ENCODE measurements at places on chromosomes 3 and 15.

DNA sequence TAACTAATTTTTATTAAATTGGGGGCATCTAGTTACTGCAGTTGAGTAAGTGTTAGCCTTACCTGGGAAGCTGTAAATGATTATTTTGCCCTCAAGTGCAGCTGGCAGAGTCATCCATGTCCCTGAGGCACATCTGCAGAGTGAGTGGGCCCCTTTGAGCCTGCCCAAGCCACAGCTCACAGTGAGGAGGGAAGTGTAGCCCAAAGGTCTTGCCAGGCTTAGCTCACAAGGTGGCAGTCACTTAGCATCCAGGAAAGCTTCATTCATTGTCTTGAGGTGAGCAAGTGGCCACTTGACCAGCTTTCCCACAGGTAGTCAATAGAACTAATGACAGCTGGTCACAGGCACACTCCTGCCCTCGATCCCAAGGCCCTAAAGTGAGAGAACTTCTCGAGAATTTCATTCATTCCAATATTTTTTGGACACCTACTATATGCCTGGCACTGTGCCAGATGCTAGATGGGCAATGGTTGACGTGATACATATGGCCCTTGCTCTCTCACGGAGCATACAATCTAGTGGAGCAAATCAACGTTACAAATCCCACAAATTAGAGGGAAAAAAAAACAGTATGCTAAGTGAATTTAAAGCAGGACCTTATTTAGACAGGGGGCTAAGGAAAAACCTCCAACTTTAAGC, 163.3 kb upstream of the IL12A start:
- DNase-seq: no peak

DNA sequence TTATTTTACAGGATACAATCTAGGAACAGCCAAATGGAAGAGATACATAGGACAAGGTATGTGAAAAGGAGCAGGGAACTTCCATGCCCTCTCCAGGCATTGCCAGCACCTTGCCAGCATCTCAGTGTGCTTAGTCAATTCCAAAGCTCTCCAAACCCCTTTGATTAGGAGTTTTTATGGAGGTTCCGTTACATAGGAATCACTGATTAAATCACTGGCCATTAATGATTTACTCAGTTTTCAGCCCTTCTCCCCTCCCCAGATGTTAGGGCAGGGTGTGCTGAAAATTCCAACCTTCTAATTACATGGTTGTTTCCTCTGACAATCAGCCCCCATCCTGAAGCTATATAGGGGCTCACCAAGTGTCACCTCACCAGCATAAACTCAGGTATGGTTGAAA, 11.5 kb downstream of the MYLK start:
- DNase-seq: no peak

DNA sequence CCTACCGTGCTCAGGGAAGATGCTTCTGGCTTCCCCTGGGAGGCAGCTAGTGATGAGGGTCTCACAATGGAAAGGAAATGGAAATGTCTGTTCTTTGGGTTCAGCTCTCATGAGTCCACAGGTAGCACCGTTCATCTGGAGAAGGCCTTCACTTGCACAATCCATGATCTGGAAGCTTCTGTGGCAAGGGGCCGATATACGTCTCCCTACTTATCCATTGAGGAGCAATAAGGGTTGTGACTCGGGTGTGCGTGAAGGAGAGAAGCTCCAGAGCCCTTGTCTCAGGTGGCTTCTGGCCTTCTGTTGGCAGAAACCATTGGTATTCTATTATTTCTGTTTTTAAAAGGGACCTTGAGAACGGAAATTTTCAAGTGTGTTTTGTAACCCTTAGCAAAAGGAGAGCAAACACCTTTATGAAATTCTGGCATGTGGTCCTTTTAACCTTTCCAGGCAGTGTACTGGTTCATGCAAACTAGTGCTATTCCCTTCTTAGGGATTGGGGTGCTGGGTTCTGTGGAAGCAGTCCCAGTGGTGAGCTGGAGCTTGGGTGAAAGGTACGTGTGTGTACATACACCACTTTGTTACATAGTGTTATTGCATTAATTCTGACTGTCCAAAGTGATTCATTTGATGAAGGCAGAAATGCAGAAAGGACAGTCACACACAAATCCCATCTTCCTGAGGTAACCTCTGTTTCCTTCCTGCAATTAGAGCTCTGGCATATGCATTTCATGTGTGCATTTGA, 32.5 kb downstream of the KLF13 start:
- no peak for DNase-seq

DNA sequence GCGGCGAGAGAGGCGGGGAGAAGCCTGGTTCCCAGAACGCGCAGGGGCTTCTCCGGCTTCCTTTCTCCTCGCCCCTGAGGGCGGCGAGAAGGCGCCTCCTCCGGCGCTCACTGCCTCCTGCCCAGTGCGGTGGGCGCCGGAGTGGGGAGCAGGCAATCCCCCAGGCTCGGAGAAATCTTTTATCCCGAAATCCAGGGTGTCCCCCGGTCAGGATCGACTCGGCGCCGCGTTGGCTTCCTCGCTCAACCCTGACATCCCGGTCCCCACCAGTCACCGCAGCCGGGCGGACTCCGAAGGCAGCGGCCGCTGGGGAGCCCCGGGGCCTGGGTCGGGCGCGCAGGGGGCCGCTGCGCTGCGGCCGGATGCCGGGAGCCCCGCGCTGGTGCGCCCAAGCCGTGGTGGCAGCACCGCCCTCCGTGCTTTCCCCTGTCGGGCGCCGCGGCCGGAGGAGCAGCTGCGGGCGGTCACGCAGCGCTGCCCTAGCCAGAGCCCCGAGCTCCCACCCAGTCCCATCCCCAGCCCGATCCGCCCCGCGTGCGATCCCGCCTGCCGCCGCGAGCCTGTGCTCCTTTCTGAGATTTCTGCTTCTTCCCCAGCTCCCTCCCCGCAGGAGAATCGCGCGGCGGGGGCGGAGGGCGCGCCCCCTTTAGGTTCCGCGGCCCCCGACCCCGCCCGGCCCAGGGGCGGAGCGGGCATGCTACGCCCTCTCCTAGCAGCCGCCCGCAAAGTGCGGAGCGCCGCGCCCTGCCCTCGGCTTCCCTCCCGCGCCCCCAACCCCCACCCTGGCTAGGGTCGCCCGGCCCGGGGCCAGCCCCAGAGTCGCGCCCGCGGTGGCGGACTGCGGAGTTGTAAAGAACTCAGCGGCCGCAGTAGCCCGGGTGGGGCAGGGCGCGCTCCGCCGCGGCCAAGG, 683 bp upstream of the CACNA2D3 start:
- no peak for DNase-seq

DNA sequence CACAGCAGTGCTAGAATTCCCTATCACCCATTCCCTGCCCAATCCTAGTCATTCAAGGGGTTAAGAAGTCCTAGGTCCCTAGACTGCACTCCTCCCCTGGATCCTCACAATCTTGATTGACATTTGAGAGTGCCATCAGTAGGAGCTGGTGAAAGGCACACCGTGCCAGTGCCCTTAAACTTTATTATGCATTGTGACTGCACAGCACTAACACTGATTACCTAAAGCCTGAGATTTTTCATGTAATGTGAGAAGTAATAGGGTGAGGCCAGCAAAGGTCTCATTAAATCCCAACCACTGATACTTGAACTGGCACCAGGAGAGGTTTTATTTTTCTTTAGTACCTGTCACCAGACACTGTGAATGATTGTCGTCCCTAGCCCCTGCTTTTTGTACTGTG, 16.3 kb downstream of the GXYLT2 start:
- DNase-seq: no peak

DNA sequence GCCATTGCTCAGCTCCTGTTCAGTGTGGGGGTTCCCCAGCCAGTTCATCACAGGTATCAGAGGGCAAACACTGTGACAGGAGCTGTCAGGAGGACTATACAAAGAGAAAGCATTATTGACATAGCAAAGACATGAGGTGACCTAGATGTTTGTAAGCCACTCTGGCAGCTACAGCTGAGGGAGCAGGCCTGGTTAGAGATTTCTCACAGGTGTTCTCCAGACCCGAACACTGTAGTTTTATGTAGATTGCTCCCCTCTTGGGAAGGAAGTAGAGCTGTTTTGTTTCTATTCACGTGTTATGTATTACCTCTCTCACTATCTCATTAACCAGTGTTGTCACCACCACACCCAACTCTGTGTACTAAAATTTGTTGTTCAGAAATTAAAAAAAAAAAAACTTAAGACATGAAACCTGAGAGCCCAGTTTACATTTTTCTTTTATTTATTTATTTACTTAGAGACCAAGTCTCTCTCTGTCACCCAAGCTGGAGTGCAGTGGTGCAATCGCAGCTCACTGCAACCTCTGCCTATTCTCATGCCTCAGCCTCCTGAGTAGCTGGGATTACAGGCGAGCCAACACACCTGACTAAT, 123.7 kb downstream of the RBPMS2 start:
- no peak for DNase-seq

- no peak for DNase-seq
These were observed 3.5 kb upstream of the CLRN1 start for GRCh38 chr3:150975992-150976368.

DNA sequence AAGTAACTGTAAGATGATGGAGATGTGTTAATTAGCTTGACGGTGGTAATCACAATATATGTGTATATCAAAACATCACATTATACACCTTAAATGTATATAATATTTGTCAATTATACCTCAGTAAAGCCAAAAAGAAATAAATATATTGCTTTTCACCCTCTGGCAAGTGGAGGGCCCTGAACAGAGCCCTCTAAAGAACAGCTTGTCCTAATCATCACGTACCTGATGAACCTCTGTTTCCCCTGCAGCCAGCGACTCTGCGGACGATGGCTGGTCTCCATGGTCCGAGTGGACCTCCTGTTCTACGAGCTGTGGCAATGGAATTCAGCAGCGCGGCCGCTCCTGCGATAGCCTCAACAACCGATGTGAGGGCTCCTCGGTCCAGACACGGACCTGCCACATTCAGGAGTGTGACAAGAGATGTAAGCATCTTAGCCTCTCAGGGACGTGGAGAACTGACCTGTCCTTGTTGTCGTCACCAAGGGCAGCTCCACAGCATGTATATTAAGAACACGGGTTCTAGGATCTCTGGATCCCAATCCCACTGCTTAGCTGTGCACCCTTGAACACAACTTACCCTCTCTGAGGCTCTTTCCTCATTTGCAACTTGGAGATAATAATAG, 6.3 kb downstream of the THBS1 start:
- no peak for DNase-seq

DNA sequence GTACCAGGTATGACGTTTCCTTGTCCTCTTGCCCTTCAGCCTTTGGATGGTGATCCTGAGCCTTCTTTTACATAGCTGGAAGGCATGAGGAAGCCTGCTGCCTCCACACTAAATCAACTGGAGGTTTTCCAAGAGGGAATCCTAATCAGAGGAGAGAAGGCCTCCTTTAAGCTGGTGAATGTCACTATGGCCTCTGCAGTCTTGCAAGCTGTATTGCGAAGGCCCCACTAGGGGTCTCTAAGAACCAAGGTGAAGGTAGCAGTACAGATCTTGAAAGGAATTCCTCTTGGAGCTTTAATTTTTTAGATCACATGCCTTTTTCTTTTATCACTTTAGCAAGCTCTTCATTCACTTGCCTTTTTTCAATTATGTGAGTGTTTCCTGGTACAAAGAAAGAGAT, 119.2 kb downstream of the GHSR start:
- DNase-seq: no peak

All from right lung (tissue), 10 donors.